ENCODE measurements at places on chromosomes 13 and 19.

DNA sequence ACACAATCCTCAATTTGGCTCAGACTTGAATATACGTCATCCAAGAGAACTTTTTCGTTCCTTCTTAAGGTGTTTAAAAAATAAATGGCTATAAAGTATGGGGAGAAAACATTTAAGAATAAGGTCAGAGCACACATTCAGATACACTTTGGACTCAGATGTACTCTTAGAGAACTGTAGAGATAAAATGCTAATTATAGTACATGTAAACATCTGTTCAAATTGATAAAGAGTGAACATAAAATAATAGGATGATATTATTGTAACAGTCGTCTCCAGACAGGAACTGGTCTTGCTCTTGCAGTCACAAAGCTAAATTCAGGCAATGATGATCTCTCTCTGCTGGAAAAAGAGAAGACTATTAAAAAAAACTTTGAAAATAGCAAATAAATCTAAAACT lies 91.4 kb downstream of the RBM26 start:
- DNase-seq: no peak

- DNase-seq: no peak
Measured at GRCh38 chr13:104694397-104694796, 1628.2 kb upstream of the SLC10A2 start.

- DNase-seq: no peak
Measured at GRCh38 chr19:15452111-15453047, 2.6 kb upstream of the WIZ start.

- no peak for DNase-seq
Measured at GRCh38 chr19:53966931-53967330, 4.2 kb downstream of the CACNG8 start.

DNA sequence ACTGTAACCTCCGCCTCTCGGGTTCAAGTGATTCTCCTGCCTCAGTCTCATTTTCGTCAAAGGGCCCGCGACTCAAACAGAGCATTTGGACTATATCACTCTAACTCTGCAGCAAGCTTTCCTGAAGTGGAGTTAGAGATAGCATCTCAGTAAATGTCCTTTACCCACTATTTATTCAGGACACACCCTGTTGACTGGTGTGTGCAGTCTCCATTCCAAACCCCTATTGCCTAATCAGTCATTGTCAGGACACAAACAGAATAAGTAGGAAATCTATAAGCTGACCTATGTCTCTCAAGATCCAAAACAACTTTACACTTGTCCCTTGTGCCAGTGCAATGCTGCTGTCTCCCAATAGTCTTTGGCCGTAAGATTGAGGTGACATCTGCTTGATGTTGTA lies 1.4 kb downstream of the ZNF222 start:
- no peak for DNase-seq

- DNase-seq: no peak
Measured at GRCh38 chr13:27024776-27025492, 146.7 kb downstream of the USP12 start.

GRCh38 chr19:7415163-7415856 lies 66.6 kb downstream of the ARHGEF18 start:
- DNase-seq: no peak

DNA sequence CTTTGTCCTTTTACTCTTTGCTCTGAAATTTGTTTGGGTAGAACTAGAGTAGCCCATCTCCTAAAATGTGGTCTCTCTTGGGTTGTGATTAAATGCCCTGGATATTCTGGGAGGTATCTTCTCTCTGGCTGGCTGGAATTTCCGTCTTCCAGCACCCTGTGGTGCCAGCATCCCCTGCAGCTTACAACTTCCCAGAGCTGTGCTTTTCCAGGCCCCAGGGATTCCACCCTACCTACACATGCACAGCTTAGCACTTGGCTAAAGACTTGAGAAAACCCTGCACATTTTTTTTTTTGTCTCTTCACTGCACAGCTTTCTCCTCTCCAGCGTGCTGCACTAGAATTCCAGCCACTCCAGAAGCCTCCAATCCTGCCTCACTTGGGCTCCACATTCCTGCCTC lies 334.7 kb downstream of the IRS2 start:
- DNase-seq: no peak

DNA sequence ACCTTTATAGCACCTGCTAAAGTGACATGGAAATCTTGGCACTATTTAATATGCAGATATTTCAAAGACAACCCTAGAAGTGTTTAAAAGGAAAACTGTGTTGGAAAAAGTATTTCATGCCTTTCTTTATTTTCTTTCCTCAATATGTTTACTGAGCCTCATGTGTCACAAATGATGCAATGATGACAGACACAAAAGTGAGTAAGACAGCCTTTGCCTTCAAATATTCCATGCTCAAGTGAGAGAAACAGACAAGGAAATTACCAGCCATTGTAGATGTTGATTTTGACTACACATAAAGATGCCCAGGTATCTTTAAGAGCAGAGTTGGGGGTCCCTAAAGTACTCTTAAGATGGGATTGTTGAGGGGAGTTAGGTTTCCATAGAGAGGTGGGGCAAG lies 48.0 kb upstream of the TPP2 start:
- DNase-seq: no peak

DNA sequence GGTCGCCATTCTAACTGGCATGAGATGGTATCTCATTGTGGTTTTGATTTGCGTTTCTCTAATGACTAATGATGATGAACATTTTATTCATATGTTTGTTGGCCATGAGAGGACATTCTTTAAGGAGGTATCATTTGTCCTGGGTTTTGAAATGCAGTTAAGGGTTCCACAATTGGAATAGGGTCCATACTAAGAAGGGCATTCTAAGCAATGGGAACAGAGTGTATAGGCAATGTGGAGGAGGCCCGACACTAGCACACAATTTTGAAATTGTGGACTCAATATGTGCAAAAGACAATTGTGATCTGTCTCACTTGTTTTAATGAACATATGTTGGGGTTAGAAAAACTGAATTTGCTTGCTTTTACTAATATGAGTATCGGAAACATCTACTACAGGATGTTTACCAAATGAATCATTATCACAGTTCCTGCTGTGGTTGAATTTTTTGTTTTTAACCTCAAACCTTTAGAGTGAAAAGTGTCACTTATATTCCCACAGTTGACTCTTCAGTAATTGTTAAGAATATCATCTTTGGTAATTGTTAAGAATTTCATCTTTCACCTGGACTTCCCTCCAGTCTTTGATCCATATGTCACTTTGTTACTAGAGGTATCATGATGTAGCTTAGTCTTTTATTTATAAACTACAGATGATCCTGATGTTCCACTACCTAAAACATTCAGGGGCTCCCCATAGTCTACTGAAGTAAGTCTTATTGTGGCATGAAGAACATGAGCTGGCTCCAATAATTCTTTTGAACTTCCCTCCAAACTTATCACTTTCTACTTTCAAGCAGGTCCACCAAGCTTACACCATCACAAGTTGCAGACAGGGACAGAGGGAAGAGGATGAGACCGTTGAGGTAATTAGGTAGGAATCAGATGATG lies 109.7 kb upstream of the KLF12 start:
- no peak for DNase-seq

- DNase-seq: no peak
Measured at GRCh38 chr19:40407714-40408597, 5.2 kb downstream of the PRX start.

- DNase-seq: no peak
Measured at GRCh38 chr13:50400035-50400726, 384.9 kb downstream of the KCNRG start.

- no peak for DNase-seq
Measured at GRCh38 chr19:4730740-4731171, 7.1 kb upstream of the DPP9 start.

GRCh38 chr13:58324161-58324560 lies 692.6 kb downstream of the PCDH17 start:
- no peak for DNase-seq

DNA sequence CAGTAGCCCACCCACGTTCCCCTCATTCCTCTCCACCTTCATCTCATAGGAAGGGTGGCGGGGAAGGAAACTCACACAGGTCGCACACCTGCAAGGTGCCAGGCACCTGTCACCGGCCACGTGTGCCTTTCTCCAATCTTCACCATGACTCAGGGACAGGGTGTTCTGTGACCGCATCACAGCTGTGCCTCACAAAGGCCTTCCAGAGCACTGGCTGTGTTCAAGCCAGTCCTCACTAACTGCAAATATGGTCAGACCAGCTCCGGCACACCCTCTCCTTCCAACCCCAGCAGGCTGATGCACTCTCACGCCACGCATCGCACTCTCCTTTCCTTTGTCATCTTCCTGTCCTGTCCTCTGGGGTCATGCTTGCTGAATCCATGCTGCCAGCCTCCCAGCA lies 415.9 kb downstream of the IRS2 start:
- DNase-seq: no peak

- DNase-seq: no peak
Measured at GRCh38 chr13:23754997-23755396, 134.2 kb downstream of the MIPEP start.

- no peak for DNase-seq
Measured at GRCh38 chr19:9883231-9883758, 48.2 kb downstream of the PIN1 start.

DNA sequence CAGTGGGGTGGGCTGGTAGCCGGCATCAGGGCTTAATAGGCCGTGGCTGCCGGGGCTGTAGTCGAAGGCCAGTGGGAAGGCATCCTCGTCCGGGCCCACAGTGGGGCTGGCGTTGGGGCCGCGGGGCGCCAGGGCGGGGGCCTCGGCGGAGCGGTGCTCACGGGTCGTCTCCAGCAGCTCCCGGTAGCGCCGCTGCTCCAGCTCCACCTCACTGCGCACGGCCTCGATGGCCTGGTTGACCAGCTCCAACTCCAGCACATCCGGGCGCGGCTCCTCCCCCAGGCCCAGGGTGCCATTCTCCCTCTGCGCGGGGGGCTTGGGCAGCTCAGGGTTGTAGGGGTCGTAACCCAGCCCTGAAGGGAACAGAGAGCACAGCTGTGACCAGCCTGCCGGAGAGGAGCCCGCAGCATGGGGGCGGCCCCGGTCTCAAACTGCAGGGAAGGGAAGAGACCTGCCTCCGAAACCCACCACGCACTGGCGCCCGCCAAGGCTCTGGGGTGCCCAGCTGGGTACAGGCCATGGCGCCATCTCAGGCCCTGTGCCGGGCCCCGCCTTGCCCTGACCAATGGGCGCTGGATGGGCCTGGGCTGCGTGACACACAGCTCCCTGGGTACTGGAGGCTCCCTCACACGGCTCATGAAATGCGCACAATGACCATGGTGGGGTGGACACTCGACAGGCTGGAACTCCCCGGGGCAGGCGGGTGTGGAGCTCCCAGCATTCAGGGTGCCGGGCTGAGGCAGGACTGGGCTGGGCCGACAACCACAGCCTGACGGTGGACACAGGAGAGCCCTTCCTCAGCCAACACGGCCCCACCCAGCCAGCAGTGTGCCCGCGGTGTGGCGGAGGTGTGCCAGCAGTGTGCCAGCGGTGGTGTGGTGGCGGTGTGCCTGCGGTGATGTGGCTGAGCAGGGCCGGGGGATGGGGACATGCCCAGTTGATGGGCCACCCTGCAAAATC lies 16.5 kb upstream of the ATP8B3 start:
- no peak for DNase-seq

GRCh38 chr13:42929886-42930535 lies 62.0 kb downstream of the EPSTI1 start:
- DNase-seq: no peak

- no peak for DNase-seq
Measured at GRCh38 chr19:5492635-5493409, 37.6 kb downstream of the ZNRF4 start.

GRCh38 chr13:32113532-32113931 lies 82.0 kb downstream of the FRY start:
- no peak for DNase-seq

DNA sequence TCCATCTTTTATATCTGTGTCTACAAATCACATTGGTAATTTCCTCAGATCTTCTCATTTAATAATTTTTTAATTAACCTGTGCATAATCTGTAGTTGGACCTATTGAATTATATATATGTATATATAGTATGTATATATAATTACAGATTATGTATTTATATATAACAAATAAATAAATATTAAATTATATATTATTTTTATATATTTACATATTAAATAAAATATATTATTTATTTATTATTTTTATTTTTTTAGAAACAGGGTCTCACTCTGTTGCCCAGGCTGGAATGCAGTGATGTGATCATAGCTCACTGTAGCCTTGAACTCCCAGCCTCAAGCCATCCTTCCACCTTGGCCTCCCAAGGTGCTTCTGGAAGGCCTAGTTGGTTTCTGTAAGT lies 197.9 kb downstream of the FGF9 start:
- no peak for DNase-seq

DNA sequence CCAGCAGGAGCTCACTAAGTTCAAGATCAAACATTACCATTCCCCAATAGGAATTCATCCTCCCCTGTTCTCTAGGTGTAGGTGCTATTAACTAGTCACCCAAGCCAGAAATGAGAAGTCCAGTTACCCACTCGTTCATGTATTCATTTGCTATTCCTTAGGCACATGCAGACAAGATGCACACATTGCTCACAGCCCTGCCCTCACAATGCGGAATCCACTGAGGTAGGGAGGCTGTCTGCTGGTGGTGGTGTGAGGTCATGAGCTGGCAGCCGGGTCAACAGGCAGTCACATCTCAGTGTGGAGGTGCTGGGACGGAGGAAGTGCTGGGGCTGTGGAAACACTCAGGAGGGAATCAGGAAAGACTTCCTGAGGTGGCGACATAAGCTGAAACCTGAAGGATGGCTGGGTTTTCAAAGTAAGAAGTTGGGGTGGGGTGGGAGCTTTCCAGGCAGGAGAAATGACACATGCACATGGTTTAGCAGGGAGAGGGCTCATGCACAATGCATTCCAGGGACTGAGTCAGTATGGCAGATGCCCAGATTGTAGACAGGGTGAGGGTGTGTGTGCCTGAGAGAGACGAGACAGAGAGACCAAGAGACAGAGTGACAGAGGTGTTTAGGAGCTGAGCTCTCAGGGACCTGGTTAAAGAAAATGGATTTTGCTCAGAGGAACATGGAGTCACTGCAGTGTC lies 117.6 kb downstream of the USP12 start:
- no peak for DNase-seq

GRCh38 chr19:40163541-40164129 lies 27.6 kb upstream of the MAP3K10 start:
- DNase-seq: no peak

DNA sequence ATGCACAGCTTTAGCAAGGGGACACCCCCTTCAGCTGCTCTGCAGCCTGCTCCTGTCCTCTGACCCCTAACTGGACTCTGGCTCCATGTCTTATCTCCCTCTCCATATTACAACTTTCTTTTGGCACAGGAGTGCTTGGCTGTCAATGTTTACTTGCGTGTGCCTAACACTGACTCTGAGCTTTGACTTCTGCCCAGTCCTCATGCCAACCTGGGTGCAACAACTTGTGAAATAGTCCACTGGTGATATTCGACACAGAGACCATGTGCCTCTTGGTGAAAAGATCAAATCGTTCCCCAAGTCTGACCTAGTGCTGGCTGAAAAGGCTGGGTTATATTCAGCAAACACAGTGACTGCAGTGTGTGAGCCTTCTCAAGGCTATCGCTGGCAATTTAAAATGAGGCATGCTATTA lies 34.1 kb upstream of the KLF12 start:
- DNase-seq: no peak

- DNase-seq: peak; percentile 51
Measured at GRCh38 chr19:6481541-6482342, at the start of gene DENND1C. TSS of gene DENND1C (minus strand) at chr19:6481787. CDS start at chr19:6481695, 92 bp downstream.

GRCh38 chr19:31260171-31260933 lies 88.9 kb downstream of the TSHZ3 start:
- DNase-seq: no peak

All from stimulated activated CD8-positive, alpha-beta memory T cell treated with anti-CD3 and anti-CD28 coated beads, Interleukin-7, amount 100 ng/mL, for 1 hour (primary cell).